Left forelimb (tissue), 1 donor: ENCODE measurements at places on chromosomes 7 and 10.
A peak's percentile ranks its signal among the peaks of the same experiment; 100 is the strongest.

- DNase-seq, result no peak
Observed at GRCh38 chr7:51817694-51818225, 501.2 kb upstream of the COBL start.

DNA sequence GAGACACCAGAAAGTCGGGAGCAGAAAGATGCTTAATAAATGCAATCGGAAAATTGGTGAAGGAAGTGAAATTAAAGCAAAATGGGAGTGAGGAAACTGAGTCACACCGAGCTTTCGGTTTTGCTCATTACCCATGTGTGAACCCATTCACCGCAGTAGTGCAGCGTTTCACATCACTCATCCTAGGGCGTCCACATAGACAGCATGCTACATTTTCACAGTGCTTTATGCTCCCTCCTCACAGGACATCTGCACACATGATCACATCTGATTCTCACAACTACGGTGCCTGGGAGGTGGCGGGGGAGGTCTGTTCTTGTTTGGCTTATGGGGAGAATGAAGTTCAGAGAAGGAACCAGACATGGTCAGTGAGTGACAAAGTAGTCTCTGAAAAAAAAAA, 36.6 kb upstream of the ATP6V0A4 start:
- DNase-seq, result no peak

GRCh38 chr7:2018569-2019460, 213.9 kb downstream of the MAD1L1 start:
- DNase-seq, result no peak

DNA sequence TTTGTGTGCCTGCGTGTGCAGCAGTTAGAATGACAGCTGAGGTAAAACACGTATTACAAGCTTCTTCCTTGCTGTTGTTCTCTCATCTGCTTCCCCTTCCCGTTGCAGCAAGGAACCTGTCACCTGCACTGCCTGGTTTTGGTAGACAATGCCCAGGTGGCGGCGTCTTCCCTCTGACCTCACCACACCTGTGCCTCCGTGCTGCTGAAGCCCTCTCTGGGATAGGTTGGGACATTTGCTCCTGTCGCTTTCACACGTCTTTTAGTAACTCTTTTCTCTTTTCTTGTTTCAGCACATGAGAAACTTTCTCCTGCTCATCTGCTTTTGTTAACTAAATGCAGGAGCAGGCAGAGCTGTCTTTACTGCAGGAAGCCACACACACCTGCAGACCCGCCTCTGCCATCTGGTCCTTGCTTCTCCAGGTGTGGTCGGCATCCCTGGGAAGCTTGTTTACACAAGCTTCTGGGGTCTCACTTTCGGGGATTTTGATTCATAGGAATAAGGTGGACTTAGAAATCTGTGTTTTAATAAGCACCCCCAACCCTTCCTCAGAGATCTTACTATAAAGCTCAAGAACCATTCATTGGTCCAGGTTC, 60.7 kb upstream of the EXOC6 start:
- no peak for DNase-seq

DNA sequence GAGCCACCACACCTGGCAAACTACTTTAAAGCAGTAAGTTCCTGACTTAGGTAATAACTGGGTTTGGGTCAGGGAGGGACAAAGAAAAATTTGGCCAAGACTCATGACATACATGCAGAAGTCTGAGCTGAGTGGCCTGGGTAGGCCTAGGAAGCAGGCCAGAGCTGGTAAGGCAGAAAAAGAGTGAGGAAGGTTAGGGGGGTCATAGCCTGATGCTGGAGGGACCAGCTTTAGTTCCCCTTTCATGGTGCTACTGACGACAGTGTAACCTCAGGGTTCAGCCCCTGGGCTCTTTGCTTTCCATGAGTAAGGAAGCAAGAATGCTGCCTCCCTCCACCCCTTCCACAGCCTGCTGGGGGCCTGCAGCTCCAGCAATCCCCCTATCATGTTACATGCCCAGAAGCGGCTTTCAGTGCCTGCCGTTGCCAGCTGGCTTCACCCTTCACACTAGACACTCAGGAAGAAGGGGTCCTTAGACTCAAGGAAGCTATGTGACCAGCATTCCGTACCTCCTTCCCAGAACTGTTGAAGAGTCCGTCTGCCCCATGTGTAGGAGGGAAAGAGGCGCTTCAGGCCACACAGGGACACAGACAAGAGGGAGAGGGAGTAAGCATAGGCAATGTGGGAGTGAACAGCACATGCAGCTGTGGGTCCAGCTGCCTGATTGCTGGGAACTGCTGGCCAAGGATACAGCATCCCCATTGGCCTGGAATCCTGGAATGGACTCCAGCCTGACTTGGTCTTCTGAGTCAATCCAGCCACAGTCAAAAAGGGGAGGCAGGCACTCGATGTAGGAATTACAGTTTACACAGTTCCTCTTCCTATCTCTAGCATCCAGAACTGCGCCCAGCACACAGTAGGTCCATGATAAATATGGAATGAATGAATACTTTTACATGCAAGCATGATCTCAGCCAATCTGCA, 4.1 kb upstream of the PLAU start:
- DNase-seq, result peak; percentile 86

- no peak for DNase-seq
Observed at GRCh38 chr7:112497481-112497880, 16.7 kb downstream of the LSMEM1 start.

DNA sequence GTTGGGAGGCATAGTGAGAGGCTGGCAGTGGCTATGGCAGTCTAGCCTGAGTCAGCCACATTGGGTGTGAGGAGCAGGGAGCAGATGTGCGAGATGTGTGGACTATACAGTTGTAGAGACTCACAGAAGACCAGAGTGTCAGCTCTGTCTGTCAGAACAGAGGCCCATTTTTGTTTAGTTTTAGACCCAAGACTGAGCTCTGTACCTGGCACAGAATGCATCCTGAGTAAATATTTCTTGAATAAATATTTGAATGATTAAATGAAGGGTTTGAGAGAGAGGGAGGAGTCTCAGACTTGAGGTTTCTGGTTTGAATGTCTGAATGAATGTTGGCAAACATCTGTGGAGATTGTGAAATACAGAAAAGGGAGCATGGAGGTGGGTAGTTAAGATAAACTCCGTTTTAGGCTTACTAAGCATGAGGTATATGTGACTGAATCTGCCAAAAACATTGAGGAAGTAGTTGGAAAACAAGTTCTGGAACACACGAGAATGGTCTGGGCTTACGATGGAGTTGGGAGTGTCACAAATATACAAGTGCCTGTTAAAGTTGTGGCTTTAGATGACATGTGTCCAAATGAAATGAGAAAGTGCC, 3.6 kb downstream of the SEC23IP start:
- DNase-seq, result no peak

DNA sequence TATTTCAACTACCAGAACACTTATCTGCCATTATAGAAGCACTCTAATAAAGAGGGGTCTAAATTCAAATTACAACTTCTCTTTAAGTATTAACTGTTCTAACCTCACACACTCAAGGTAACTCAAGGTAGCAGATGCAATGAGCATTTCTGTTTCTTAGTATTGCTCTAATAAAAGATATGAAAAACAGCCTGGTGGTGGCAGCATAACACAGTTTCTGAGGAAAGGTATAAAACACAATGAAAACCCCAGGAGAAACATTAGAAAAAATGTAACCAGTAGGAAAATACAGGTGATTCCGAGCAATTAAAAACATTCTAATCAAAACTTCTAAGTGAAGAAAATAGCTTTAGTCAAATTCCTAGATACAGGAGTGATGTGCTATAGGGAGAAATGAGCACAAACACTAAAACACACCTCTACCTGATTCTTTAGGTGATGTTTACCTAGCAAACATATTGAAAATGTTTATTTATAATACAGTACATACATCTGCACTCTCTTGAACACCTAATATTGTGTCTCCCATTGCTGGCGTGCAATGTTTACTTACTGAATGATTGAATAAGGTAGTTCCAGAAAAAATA, 3.5 kb downstream of the MKRN1 start:
- DNase-seq, result no peak

DNA sequence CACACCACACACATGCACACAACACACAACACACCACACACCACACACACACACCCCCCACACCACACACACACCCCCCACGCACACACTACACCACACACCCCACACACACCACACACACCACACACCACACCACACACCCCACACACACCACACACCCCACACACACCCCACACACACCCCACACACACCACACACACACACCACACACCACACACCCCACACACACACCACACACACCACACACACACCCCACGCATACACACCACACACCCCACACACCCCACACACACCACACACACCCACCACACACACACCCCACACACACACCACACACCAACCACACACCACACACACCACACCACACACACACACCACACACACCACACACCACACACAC, 16.4 kb downstream of the UCN3 start:
- no peak for DNase-seq

- no peak for DNase-seq
Observed at GRCh38 chr10:97534746-97535367, 36.1 kb downstream of the UBTD1 start.

- no peak for DNase-seq
Observed at GRCh38 chr7:28070297-28071055, 110.1 kb downstream of the JAZF1 start.

- DNase-seq, result no peak
Observed at GRCh38 chr7:100589341-100589947, 3.3 kb downstream of the FBXO24 start.

- no peak for DNase-seq
Observed at GRCh38 chr10:74598891-74599566, 227.4 kb upstream of the KAT6B start.

DNA sequence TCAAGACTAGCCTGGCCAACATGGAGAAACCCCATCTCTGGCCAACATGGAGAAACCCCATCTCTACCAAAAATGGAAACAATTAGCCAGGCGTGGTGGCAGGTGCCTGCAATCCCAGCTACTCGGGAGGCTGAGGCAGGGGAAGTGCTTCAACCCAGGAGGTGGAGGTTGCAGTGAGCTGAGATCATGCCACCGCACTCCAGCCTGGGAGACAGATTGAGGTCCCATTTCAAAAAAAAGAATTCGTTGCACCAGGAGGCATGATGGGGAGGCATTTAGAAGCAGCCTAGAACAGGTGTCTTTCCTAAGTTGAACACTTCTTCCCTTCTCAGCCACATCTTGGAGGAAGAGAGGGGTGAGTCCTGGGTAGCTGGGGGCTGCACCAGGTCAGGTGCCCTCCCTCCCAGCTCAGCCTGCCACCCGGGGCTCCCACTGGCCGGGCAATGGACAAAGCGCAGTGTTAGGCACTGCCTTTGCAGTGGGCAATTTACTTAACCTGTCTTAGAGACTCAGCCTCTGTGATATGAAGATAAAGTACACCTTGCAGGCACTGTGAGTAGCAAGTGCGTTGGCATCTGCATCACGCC, 726.8 kb downstream of the PARD3 start:
- no peak for DNase-seq

- no peak for DNase-seq
Observed at GRCh38 chr10:76666891-76667290, 970.7 kb downstream of the KCNMA1 start.

GRCh38 chr10:88114368-88114767, 250.9 kb downstream of the PTEN start:
- no peak for DNase-seq

DNA sequence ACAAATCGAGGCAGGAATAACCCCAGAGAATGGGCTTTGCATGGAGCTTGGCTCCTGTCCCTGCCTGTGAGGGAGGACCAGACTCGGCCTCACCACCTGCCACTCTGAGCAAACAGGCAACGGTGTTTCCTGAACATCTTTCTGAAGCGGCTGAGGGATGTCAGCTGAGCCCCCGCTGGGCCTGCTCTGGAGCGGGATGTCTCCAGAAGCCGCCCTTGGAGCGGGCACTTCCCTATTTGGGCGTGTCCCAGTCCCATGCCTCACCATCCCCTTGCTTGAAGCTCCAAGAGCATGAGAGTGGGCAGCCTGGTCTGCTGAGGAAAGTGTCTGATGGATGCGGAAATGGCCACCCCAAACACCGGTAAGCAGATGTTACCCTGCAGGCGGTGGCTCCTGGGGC, 10.2 kb downstream of the ALKBH4 start:
- no peak for DNase-seq

- no peak for DNase-seq
Observed at GRCh38 chr10:29387269-29387668, 98.4 kb downstream of the LYZL1 start.

DNA sequence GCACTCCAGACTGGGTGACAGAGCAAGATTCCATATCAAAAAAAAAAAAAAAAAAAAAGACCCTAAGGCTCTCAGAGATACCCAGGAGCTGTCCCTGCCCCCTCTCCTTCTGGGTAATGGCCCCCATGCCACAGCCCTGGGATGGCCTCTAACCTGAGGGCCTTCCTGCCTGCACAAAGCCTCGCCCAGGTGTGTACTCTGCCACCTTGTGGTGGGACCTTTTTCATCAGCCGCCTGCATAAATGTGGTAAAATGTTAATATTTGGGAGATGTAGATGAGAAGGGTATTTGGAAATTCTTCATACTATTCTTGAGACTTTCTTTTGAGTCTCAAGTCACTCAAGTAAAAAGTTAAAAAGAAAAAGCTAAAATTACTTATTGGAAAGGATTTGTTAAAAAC, 46.3 kb upstream of the RNF216 start:
- no peak for DNase-seq

DNA sequence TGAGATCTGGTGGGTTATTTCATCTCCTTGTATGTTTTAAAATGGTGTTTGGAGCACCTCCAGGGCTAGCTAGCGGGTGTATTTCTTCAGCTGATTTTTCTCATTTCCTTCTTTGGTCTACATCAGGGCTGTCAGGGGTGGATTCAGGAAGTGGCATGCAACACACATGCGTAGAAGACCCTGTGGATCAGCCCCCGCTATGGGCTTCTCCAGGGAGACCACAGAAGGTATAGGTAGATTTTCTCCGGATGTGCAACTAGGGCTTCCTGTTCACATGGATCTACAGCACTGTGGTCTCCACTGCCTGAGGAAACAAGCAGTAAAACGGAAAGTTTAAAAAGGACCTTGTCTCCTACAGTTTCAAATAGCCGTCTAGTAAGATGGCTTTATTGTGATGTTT, 10.4 kb downstream of the NUB1 start:
- DNase-seq, result no peak

GRCh38 chr7:118918556-118918955, 694.1 kb downstream of the ANKRD7 start:
- DNase-seq, result no peak

GRCh38 chr10:20552382-20552781, 344.7 kb downstream of the NEBL start:
- no peak for DNase-seq

DNA sequence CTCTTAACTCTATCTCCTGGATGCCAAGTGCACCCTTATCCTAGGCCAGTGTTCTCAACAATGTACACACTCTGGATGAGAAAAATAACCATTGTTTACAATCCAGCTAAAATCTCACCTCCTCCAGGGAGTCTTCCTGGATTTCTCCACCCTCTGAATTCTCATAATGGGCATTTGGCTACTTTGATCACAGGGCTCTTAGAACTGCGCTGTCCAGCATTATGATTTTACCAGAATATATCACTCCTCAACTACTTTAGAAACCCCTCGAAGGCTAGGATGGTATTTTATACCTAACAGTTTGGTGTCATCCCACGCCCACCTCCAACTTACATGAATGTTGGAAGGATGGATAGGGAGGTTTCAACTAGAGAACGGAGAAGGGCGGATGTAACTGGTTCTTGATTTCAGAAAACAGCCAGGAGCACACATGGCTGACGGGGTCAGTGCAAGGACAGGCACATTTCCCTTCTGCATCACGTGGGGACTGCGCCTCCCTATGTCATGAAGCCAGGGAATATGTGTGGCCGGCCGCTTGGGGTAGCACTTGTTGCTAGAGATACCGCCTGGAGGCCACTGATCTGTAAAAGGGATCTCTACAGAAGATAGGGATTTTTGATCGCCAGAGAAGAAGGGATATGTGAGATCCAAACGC, 1.2 kb upstream of the ATP6V0E2 start:
- peak; percentile 80 for DNase-seq
